ENCODE measurements at places on chromosomes 4 and X.

DNA sequence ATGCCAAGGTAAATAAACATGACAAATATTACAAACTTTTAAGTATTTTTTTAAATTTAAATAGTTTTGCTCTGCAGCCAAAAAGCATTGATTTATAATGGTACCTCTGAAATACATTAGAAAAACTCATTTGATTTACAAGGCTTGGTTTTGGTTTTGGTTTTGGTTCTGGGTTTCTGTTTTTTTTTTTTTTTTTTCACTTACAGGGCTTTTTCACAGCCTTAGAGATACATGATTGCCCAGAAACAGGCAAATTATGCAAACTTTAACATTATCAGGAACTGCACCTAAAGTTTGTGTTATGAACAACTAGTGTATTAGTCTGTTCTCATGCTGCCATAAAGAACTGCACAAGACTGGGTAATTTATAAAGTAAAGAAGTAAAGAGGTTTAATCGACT is 196.4 kb upstream of the DDX53 start:
- DNase-seq: peak; percentile 1

GRCh38 chr4:169341490-169341889 is 70.7 kb upstream of the SH3RF1 start:
- DNase-seq: no peak

GRCh38 chr4:108972613-108973283 is 209.9 kb upstream of the ETNPPL start:
- no peak for DNase-seq

GRCh38 chr4:76809594-76810305 is 88.2 kb downstream of the SOWAHB start:
- DNase-seq: no peak

GRCh38 chrX:13464599-13465275 is 104.7 kb upstream of the EGFL6 start:
- no peak for DNase-seq

DNA sequence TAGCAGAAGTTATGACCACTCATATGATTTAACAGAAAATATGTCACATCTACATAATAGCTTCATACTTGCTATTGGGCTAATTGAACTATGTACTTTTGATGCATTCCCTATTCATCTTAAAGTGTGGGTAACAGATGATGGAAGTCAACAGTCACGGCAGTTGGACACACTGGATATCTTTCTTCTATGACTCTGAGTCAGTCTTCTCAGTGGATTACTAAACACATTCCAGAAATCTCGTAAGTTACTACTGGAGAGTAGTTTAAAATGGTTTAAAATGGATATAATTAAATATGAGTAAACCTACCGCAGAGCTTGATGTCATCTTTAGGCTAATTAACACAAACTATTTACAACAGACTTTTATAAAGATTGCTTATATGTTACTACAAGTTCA is 30.1 kb upstream of the CFAP299 start:
- DNase-seq: no peak

GRCh38 chr4:183757060-183757459 is 98.0 kb downstream of the TRAPPC11 start:
- no peak for DNase-seq

- no peak for DNase-seq
Observed at GRCh38 chrX:41110801-41111625, 25.8 kb downstream of the USP9X start.

DNA sequence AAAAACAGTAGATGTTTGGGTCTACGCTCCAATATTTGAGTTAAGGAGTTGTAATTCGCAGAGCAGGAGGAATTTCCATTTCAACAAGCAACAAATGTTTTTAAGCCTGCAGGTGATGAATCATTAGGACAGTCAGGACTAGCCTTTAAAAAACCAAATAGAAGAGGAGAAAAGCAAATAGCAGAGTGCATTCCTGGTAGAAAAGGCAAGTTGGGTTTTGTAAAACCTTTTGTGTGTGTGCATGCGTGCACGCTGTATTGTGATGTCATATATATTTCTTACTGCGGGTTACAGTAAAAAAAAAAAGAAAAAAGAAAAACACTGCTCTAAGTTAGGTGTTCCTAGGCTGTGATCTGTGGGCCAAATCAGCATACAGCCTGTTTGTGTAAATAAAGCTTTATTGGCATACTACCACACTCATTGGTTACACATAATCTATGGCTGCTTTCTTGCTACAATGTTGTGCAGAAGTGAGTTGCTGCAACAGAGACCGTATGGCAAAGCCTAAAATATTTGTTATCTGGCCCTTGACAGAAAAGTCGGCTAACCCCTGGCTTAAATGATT is 135.6 kb downstream of the MID1 start:
- no peak for DNase-seq

- DNase-seq: no peak
Observed at GRCh38 chr4:161403781-161404180, 760.0 kb downstream of the FSTL5 start.

GRCh38 chr4:151824656-151825055 is 63.8 kb upstream of the GATB start:
- DNase-seq: no peak

GRCh38 chrX:154333837-154334271 is 38.3 kb downstream of the TKTL1 start:
- peak; percentile 37 for DNase-seq

GRCh38 chr4:110104661-110105060 is 93.8 kb downstream of the ELOVL6 start:
- DNase-seq: no peak

DNA sequence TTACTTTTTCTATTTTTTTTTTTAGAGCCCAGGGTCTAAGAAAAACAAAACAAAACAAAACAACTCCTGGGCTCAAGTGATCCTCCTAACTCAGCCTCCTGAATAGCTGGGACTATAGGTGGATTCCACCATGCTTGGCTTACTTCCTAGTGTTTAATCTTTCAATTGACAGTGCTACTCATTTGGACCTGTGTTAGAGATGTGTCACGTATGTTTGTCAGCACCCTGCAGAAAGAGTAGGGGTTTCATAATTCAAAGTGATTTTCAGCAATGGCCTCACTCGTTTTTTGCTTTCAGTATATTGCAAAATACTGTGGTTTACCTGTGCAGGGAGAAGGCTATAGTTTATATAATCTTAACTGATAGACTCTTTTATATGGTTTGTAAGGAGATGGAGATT is 71.6 kb upstream of the TEX13D start:
- DNase-seq: no peak

GRCh38 chr4:148311526-148311925 is 130.7 kb downstream of the NR3C2 start:
- no peak for DNase-seq

DNA sequence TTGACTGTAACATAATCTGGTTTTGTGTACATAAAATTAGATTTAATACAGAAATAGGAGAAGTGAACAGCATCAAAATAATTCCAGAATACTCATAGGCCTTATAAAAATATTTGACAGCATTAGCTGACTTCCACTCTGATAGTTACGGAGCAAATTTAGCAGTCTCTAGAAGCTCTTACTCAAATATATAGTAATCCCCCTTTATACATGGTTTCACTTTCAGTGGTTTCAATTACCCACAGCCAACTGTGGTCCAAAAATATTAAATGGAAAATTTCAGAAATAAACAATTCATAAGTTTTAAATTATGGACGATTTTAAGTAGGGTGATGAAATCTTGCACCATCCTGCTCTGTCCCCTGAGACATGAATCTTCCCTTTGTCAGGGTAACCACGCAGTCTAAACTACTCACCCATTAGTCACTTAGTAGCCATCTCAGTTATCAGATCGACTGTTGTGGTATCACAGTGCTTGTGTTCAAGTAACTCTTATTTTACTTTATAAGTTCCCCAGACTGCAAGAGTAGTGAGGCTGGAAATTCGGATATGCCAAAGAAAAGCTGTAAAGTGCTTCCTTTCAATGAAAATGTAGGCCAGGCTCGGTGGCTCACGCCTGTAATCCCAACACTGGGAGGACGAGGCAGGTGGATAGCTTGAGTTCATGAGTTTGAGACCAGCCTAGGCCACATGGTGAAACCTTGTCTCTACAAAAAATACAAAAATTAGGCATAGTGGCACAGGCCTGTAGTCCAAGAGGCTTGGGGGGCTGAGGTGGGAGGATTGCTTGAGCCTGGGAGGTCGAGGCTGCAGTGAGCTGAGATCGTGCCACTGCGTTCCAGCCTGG is 17.2 kb upstream of the RTL9 start:
- no peak for DNase-seq

DNA sequence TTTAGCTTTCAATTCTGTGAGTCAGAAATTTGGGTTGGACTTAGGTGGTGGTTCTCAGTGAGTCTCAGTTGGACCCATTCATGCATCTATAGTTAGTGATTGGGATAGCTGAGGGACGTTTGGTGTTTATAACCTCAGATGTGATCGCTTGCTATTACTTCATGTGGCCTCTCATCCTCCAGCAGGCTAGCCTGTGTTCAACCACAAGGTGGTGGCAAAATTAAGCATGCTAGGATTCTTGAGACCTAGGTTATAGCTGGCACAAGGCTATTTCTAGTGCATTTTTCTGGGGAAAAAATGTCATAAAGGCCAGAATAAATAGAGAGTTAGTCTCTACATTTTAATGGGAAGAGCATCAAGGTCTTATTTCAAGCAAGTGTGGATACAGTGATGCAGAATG is 10.9 kb upstream of the GRPR start:
- no peak for DNase-seq

- DNase-seq: no peak
Observed at GRCh38 chrX:72122621-72123337, 8.9 kb downstream of the RTL5 start.

DNA sequence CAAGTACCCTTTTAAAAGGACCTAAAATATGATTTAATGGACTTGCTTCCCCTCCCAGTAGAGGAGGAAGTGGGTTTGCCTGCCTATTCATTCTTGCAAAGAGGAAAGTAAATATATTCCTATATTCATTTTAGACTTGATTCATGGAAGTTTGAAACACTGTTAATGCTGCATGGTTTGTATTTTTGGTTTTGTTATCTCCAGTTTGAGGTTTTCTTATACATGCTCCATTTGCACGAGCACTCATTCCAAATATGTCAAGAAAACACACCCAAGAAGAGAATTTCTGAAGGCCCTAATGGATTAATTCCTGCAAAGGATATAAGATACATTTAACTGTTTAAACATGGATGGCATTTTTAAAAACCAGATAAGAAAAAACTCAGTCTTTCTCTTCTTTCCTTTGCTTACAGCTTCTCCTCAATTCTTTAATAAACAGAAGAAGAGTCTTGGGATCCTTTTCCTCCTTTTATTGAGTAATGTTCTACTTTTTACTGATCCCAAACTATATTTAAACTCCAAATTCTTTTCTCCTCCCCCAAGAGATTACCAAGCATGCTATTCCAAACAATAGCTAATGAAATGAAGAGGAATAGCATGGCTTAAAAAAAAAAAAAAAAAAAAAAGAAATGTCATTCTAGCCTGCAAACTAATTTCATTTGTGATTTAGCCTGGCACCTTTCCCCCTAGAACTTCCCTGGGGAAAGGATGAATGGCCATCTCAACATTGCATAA is 54.6 kb upstream of the LDB2 start:
- DNase-seq: no peak

- no peak for DNase-seq
Observed at GRCh38 chr4:113499696-113500095, 261.8 kb downstream of the CAMK2D start.

DNA sequence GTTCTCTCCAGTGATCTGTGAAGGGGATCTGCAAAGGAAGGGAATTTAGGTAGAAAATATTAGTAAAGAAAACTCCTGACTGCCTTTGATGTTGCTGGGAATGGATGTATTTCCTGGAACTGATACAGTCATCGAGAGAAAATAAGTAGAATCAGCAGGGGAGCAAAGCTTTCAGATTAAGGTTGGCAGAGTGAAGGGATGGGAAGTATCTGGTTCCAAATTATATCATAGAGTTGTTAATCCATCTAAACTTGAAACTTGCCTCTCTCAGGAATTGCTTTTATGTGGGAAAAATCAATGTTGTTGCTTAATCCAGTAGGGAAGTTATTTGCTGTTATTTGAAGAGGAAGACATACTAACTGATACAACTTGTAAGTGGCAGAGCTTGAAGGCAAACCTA is 19.3 kb downstream of the EPHA5 start:
- DNase-seq: no peak

DNA sequence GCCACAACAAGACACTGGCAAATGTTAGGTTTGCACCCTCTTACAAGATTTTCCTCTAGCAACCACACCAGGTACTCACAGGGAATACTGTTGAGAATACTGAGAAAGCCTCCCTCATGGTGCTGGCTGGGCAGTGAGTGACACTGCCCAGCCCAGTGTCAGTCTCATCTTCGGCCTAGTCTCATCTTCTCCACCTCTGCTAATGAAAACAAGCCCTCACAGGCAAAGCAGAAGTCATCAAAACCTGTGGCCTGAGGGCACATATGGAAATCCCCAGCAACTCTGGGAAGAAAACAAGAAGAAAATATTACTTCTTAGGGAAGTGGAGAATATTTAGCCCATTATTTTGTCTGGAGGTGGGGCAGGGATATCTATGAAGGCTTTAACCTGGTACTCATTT is 7.9 kb upstream of the ADAM29 start:
- no peak for DNase-seq

DNA sequence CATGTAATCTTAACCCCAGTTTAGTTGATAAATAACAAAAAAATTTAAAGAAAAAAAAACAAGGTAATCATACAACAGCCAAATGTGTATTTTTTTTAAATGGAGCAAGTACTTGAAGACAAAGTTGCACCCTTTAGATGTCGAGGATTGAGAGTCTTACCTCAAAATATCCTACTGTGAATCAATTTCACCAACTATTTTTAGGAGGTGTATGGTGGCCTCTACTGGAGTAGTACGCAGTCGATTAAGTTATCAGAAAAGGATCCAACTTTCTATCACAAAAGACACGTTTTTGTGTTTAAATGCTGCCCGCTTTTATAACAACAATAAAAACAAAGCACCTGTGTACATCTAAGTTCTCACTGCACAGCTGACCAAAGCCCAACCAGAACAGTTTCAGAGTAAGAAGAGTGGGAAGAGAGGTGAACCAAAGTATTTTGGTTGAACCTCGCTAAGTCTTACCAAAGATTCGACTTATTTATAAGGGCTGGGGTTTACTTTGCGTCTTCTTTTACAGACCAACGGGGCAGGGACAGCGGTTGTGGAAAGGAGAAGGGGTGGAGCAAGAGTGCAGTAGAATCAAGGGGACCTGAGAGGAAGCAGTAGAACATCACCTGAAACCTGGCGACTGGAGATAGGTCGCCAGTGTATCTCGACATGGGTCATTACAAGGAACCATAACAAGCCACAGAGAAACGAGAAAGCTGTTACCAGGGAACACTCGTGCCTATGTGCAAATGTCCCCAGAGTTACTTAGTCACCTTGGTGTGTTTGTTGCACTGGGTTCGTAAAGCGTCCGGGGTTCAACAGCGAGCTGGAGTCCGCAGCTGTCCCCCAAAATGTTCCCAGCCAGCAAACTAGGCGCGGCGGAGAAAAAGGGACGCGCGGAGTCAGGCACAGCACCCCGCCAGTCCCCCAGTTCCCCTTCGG is 1.1 kb downstream of the RPS6KA6 start:
- DNase-seq: no peak

GRCh38 chrX:98795636-98796035 is 1614.4 kb downstream of the PCDH19 start:
- DNase-seq: no peak

GRCh38 chr4:3118312-3118711 is 43.8 kb downstream of the HTT start:
- DNase-seq: no peak
